ENCODE measurements at places on chromosomes 7 and 10. TPM values are rescaled to one million over a fixed set of nuclear protein-coding genes. Genes with fewer than 3 reads are reported as not detected.
A peak's percentile ranks its signal among the peaks of the same experiment; 100 is the strongest.

The LDB1 gene
- 31.3 TPM for total RNA-seq

The AGMO gene
- total RNA-seq: not detected

DNA sequence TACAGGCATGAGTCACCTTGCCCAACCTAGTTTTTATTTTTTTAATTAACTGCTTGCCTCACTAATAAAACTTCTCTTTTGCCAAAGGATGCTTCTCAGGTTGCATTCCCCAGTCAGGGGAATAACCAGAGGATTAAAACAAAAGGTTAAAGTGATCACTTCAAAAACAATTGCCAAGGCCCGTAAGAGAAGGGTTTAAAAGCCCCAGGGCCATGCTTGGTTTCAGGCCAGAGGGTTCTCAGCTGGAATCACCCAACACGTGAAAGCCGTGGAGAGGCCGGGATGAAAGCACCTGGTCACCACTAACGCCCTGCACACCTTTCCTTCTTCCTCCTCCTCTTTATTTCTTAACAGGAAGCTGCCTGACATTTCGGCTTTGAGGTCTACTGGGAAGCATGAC, 587.5 kb downstream of the PTPRN2 start:
- DNase-seq: peak; percentile 56

- DNase-seq: no peak
These were observed 90.8 kb downstream of the JMJD1C start for GRCh38 chr10:63374991-63375390.

DNA sequence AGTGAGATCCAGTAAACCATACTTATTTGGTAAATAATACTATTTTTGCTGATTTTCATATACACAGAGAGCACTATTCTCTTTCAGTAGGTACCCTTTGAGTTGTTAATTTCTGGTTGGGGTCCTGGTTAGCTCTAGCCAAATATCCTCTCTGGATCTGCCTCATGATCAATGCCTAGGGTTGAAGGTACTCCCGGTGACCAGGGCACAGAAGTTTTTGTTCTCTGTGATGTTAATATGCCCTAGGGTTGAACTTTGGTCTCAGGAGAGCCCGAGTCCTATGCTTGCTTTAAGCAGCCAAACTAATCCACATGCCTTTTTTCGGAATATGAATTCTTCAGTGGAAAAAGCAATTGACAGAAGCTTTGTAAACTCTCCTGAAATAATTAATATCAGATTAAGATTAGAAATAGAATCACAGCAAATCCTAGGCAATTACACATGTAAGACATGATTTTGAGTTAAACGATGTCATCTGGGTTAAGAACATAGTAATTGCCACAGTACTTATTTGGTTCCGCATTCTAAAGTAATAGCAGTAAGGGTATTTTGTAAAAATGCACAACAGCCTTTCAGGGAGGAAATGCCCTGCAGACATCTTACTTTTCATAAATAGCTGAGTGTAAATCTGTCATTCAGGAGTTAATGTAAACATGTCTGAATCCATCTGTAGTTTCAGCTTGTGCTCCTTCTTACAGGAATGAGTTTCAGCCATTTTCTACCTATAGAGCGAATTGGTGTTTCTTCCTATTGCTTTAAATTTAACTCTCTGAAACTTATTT, 10.1 kb downstream of the CHN2 start:
- no peak for DNase-seq

DNA sequence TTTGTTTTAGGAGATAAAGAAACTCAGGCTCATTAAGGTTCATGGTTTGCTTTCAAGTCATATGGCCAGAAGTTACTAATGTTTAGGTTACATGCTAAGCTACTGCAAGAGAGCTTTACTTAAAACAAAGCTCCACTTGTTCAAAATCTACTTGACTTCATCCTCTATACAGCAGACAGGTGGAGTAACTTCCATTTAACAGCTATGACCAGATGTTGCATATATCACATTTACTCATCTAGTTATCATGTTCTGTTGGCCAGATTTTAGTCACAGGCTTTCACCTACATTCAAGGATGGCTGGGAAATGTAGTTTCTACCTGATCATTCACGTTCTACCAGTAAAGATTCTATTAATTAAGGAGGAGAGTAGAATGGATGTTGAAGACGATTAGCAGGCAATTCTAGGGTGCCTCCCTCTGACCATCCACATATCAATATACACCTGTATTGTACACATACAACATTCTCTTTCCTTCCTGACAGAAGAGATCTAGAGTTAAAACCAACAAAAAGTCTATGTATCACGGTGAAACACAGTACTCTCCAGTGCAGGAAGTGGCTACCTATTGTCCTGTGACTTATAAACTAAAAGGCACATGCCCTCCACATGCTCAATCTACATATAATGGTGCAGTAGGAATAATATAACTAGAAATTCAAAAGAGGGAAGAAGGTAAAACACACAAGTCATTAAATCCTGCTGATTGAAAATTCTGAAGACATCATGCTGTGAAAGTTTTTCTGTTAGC, 488.0 kb downstream of the MDFIC start:
- no peak for DNase-seq

DNA sequence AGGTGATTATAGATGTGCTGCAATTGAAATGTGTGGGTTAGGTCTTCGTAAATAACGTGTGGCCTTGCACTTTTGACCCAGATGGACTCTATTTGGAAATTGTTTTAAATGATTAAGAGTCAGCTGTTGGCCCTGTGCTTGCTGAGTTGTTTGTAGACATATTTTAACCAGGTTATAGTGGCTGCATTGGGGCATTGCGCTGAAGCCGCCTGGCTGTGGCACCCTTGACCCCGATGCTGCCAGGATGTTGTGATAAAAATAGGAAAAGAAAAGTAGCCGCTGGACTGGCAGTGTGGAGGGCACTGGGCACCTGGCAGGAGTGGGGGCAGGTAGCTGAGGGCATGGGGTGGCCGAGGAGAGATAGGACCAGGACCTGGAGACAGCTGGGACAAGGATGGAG, 13.4 kb downstream of the LRRC27 start:
- DNase-seq: no peak

DNA sequence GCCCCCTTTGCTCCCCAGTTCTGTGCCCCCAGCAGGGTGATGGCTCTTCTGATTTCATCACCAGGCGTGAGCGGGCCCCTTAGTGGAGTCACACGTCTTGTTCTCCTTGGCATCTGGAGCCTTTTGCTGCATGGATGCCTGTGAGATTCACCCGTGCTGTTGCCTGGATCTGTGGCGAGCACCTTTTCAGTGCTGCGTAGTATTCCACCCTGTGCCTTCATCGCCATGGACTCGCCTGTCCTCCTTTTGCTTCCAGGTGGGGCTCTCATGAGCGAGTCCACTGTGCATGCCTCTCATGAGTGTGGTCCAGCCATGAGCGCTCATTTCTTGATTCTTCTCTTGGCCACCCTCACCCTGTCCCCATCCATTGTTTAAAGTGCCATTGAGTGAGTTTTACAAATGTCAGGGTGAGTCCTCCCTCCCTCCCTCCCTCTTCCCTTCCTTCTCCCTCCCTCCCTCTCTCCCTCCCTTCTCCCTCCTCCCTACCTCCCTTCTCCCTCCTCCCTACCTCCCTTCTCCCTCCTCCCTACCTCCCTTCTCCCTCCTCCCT, 44.0 kb downstream of the UNCX start:
- DNase-seq: no peak
